ENCODE measurements at places on chromosomes 3 and 15.

DNA sequence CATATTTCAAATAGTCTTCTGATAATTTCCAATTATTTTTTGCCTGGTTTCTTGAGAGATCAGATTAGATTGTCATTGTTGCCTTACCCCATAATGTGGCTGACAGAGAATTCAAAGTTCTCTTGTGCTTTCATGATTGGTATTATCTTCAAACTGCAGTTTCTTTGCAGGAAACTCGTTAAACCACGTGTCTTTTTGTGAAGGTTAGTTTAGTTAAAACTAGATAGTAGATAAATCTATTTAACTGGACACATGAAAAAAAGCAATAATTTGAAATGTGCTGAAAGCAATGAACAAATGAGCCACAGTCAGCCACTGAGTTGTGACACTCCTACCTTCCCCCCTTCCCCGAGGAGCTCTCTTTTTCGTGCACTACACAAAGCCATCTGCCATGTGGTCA is 327.5 kb upstream of the UMPS start:
- no peak for DNase-seq

- no peak for DNase-seq
Observed at GRCh38 chr3:165827883-165828282, 9.3 kb downstream of the BCHE start.

- DNase-seq = no peak
Observed at GRCh38 chr3:34463414-34463813, 665.0 kb downstream of the PDCD6IP start.

DNA sequence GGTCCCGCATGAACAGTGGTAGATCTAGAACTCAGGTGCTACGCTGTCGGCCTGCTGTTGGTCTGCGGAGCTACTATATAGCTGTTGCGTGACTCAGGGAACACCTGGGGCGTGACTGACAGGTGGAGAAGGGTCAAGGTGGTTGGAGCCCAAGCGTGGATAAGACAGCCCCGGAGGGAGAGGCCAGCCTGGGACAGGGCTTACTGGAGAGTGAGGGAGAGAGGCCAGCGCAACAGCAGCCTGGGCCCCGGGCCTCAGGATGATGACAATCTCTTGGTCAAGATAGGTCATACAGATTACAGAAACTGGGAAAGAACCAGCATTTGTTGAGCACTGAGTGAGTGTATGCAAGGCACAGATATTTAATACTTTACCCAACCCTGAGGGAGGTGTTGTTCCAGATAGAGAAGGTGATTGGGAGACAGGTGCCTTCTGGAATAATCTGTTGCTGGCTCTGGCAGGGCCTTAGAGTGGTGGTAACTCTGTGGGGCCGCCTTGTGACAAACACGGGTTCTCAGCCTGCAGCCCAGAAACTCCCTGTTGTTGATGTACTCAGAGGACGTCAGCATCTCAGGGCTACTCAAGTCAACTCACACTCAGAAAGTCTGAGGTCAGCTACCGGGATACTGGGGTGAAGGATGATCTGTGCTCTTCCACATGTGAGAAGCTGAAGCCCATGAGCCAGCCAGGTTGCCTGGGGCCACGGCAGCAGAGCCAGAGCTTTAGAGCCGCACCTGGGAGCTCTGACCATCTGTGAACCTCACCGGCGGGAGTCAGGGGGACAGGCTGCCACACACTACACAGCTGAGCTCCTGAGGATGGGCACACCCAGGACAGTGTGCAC is 265.4 kb upstream of the HES1 start:
- DNase-seq = peak; percentile 35

DNA sequence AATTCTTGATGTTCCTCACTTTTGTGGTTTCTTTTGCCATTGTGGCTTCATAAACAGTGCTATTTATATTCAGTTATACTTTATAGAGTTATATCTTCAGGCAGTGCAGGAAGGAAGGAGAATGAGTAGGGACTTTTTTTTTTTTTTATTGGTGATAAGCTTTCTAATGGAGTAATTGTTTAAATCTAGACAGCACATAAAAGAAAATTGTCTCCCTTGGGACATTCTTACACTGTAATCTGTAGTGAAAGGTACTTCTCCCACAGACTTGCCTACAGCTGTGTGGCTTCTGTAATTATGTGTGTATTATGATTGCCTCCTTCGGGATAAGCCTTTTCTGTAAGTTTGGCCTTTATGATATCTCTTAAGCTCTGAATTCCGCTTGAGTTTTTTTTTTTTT is 41.6 kb downstream of the WDR76 start:
- no peak for DNase-seq

- peak; percentile 70 for DNase-seq
Observed at GRCh38 chr3:52428151-52429005, 16.5 kb downstream of the SEMA3G start.

GRCh38 chr3:52351762-52352368 is 35.7 kb downstream of the DNAH1 start:
- DNase-seq = no peak

DNA sequence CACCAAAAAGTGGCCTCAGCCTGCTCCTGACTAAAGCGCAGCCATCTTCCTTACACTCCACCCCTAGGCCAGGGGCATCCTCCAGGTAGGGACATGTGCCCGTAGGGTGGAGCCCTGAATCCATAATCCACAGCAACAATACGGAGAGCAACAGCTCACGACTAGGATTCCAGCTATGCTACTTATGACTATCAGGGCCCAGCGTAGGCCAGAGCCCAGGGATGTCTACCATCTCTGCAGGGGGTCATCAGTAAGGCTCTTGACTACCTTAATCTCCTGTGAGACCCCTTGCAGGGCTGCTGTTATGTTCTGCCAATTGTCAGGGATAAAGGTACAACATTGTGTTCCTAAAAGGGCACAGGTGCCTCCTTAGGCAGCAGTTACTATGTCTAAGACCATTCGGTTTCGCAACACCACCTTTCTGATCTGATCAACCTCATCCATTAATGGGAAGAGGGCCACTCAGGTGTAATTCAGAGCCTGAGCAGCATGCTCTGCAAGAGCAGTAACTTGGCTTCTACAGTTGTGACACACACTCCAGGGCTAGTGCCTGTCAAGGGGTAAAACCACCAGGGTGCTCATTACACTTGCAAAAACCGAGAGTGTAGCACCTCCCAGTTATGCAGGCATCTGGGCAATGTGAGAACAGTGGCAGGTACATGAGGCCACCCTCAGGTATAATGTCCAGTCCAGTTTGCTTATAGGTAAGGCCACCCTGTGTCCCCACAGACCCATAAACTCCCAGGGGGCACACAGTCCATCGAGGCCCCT is 11.0 kb downstream of the CCRL2 start:
- no peak for DNase-seq

All from SK-N-SH (cell line).